Stimulated activated CD4-positive, alpha-beta T cell treated with anti-CD3 and anti-CD28 coated beads, Interleukin-15, amount 100 ng/mL, for 1 hour (primary cell): ENCODE measurements at places on chromosomes 2 and 18.

DNA sequence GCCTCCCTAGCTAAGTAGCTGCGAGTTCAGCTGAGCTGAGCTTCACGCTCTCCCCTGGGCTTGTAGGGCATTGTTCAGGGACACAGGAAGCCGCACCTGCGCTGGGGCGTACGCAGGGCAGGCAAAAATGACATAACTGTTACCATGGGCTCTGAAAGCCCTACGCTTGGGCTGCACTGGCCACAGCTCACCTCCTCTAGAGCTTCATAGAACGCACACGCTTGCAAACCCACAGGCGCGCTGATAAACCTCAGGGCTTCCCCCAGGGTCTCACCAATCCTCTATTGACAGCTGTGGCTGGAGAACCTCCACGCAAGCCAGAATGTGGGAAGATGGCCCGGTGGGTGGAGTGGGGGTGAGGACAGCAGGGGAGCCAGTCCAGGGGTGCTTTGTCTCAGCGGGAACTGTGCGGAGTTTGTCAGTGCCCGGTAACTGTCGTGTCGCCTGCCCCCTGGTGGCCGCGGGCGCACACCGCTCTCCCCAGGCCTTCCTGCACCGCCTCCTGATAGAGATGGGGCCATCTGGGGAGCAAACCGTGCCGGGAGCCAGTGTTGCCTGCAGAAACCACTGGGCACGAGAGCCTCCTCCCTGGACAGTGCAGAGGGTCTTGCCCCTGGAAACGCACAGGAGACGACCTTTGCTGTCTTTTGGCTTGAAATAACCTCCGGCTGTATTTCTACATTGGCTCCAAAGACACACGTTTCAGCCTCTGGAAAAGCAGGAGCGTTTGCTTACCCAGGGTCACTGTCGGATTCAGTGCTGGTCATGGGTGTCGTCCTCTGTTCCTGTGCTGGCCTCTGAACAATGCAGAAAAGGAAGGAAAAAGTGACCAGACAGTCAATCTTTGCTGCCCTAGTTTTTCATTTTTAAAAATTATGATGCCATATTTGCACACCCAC is 17.0 kb upstream of the CIDEA start:
- DNase-seq: peak; percentile 21

DNA sequence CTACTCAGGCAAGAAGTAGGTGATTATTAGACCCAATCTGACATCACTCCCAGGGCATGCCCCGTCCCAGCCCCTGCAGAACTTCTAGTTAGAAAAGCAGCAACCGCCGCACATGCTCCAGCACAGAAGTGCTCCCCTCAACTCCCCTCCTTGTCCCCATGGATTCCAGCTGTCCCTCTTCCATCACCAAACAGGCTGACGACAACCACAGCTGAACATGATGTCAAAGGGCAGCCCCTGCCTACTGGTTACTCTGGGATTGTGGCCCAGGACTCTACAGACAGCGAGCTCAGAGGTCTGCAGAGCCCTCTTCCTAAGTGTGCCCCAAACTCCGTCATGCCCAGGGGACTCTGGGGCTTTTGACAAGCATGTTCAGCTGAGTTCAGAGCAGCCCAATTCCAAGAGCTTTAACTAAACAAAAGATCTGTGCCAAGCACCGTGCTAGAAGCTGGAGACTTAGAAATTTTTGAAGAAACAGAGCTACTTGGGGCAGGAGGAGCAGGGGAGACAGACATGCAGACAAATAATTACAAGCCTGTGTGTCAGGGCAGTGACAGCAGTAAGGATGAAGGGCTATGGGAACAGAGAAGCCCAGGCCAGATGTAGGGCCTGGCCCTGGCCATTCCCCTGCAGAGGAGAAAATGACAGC is 148.1 kb downstream of the BCL11A start:
- no peak for DNase-seq

- DNase-seq: peak; percentile 44
Observed at GRCh38 chr2:104849618-104850141, 4.2 kb upstream of the POU3F3 start.

DNA sequence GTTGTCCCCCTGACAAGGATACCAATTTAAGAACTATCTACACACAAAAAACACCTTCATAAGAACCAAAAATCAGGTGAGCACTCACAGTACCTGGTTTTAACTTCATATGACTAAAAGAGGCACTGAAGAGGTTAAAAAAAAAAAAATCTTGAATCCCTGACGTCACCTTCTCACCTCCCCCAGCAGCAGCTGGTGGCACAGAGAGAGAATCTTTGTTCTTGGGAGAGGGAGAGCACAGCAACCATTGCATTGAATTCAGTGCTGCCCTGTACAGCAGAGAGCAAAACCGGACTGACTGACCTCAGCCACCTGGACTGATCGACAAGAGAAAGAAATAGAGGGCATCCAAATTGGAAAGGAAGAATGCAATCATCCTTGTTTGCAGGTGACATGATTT is 566.0 kb downstream of the TMX3 start:
- DNase-seq: no peak

DNA sequence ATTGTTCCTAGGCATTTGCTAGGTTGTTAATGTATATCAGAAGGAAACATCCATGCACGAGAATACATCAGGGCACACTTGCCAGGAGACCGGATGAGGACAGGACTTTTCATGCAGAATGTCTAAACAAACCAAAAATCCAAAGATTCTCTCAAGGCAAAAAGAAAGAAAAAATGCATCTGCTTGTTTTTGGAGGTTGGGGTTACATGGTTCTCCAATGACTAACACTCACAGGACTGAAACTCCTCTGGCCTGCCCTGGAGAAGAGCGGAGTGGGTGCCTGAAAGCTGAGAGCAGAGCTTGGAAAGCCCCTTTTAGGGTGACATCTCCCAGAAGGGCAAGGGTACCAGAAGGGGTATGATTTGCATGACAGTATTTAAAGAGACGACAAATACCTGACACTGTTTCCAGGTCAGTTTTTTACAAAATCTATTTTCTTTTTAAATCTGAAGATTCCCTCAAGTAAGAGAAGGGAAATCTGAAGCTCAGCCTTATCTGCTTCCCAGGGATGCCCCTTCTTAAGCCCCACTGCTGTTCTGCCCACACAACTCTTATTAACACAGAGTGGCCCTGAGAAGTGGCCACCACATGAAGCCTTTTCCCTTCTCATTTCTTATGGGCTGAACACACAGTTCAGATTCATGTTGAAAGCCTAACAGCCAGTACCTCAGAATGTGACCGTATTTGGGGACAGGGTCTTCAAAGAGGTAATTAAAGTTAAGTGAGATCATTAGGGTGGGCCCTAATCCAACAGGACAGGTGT is 216.4 kb downstream of the STK39 start:
- no peak for DNase-seq

DNA sequence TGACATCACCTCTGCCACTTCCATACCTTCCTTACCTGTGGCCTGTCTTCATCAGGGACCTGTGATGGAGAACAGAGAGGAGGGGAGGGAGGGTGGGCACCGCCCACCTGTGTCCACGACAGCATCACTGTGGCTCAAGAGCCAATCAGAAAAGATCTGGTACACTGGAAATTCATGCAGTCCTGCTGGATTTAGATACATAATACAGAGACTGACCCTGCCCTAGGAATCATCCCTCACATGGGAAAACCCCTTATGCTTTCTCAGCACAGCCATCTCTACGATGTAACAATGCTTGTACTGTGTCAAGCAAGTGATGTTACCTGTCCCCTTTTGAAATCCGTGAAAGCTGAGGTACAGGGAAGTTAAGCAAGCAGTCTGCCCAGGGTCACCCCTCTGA is 145.6 kb upstream of the EPAS1 start:
- no peak for DNase-seq

DNA sequence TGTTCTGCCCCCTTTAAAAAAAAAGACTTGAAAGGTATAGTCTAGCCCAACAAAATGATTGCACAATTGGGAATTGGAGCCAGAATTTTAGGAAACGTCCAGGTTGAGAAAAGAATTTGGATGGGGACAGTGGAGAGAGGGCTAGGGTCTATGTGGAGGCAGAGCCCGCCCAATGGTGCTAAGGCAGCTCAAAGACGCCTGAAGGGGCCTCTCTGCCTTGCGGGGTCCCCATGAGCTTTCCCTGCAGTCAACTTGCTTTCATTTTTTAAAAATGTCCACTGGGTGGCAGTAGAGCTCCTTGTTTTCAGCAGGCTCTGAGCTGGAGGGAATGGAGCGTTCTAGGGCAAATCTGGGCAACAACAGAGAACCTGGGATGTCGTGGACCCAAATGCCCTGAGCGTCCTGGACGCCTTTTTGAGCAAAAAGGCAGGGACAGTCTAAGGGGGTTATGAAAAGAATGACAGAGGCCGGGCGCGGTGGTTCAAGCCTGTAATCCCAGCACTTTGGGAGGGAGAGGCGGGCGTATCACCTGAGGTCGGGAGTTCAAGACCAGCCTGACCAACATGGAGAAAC is 40.2 kb upstream of the ITM2C start:
- DNase-seq: peak; percentile 14

DNA sequence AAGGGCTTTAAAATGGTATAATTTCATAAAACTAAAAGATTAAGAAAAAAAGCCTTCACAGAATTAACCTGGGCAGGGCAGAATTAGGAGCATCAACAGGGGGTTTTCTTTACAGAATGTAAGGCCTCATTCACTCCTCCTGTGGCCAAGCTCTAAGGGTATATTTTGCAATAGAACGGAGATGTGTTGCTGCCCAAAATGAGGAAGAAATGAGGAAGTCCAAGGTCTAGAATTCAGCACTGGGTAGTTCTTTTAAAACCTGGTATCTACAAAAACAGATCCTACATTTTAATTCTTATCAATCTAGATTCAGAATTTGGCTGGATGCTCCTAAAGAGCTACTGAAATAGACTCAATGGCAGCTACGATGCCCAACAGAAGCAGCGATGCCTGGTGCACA is 101.8 kb downstream of the AKAIN1 start:
- no peak for DNase-seq

DNA sequence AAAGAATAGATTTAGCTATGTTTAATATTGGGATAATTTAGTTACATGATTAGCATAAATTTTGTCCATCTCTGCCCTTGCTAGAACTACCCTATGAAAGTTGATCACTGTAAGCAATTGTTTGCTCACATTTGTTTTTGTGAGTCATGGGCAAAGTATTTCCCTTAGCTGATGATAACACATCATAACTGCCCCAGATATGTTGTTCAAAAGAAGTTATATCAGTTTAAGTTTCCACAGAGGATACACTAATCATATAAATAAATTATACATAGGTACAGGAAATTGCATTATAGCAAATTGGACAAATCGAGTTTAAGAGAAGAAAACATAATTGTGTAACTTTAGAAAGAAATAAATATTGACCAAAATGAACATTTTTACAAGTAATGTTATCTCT is 223.2 kb upstream of the PIK3C3 start:
- DNase-seq: no peak

- no peak for DNase-seq
Observed at GRCh38 chr2:11697103-11697871, 27.3 kb upstream of the NTSR2 start.
